Stimulated activated CD8-positive, alpha-beta memory T cell treated with anti-CD3 and anti-CD28 coated beads, Interleukin-4, amount 100 ng/mL, for 1 hour (primary cell): ENCODE measurements at places on chromosomes 12 and 14.
A peak's percentile ranks its signal among the peaks of the same experiment; 100 is the strongest.

DNA sequence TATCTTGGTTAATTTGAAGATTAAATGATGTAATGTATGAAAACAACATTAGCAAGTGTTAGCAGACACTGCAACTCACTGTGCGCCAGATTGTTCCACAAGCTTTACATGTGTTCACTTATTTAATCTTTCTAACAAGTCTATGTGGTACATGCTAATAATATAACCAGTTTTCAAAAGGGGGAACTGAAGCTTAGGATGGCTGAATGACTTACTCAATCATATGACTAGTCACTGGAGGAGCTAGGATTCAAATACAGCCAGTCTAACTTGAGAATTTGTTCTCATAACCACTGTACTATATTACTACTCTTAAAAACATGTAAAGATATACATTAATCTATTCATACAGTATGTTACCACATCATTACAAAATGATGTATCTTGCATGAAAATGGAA lies 60.5 kb upstream of the LRIG3 start:
- DNase-seq = no peak

DNA sequence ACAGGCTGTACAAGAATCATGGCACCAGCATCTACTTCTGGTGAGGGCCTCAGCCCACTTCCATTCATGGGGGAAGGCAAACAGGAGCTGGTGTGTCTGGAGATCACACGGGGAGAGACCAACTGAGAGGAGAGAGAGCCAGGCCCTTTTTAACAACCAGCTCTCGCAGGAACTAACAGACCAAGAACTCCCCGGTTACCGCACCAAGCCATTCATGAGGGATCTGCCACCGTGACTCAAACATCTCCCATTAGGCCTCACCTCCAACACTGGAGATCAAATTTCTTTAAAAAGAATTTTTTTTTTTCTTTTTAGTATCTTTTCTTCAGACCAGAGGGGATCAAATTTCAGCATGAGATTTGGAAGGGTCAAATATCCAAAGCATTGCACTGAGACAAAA lies 16.7 kb upstream of the AQP2 start:
- no peak for DNase-seq

DNA sequence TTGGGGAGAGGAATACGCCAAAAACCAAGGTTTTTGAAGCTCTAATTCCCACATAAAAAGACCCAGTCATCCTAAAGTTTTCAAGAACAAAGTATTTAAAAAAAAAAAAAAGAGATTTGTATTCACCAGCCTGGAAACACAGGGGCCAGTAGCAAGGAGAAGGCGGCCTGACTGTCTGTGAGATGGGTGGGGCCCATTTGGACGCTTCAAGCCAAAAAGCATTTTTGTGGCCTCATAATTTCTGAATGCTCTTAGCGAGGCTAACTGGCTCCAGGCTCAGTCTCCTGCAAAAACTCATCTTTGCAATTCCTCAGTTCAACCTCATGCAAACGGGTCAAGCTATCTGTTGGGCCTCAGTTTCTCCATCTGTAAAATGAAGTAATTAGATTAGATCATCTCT lies 514.1 kb downstream of the MED13L start:
- DNase-seq = no peak

DNA sequence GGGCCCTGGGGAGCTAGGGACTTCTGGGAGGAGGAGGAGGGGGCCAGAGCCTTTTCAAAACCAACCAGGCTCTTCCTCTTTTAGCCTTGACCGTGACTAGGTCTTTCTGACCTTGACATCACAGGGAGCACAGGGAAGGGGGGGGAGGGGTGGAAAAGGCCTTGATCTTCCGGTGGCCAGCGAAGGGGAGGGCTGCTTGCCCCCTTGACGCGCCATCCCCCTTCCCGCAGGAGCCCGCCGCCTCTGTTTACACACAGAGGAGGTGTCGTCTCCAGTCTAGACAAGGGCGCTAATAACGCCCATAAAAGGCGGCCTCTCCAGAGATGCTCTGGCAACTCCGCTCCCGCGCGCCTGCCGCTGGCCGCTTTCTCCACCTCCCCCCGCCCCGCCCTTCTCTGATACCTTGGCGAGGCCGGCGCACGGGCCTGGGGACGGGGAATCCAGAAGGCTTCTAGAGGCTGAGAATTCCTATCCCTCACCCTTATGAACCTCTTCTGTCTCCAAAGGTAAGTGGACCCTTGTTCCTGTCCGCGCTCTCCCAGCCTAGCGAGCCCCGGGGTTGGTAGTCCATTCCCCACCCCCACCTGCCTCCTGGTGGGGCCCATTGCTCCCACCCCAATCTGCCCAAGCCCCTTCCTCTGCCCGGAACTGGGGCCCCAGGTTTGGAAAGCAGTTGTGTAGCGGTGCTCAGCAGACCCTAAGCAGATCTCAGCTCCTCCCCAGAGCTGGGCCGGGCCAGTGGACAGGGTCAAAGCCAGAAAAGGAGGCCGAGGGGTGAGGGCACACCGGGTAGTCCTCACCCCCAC lies 4.9 kb upstream of the HOXC12 start:
- DNase-seq = no peak

DNA sequence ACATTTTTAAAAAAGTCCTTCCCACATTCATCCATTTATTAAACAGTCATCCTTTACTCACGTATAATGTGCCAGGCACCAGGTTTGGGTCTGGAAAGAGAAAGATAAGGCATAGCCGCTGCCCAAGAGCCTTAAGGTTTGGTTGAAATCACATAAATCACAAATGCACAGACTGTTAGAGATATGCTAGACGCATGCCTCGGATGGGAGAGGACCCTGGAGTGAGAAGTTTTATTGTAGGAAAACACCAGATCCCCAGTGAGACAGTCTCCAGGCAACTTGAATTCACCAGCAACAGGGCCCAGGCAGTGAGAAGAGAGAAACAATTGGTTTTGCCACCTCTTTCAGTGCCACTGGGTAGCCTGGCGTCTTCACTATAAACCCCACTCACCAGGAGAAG lies 305.9 kb upstream of the AMIGO2 start:
- DNase-seq = no peak

DNA sequence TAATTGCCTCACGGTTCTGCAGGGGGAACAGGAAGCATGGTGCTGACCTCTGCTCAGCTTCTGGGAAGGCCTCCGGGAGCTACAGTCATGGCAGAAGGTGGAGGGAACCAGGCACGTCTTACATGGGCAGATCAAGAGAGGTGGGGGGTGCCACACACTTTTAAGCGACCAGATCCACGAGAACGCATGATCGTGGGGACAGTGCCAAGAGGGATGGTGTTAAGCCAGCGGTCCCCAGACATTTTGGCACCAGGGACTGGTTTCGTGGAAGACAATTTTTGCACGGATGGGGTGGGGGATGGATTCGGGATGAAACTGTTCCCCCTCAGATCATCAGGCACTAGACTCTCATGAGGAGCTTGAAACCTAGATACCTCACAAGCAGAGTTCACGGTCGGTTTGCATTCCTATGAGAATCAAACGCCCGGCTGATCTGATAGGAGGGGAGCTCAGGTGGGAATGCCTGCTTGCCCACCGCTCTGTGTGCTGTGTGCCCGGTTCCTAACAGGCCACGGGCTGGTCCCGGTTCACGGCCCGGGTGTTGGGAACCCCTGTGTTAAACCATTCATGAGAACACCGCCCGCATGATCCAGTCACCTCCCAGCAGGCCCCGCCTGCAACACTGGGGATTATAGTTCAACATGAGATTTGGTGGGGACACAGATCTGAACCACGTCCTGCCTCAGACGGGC lies 96.9 kb downstream of the ADGRD1 start:
- no peak for DNase-seq

DNA sequence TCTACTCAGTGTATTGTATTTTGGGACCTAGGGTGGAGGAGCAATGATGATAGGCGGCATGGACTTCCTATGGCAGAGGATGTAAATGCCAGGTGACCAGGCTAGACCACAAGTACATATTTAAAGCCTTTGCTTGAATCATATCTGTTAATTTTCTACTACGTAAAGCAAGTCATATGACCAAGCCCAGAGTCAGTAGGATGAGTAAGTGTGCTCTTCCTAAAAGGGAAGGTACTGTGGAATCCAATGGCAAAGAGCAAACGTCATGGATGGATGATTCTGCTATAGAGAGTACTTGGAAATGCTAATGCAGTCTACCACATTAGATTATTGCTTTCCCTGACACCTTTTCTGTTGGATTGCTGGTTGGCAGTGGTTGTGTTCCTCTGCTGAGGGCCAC lies 16.8 kb downstream of the GPATCH2L start:
- DNase-seq = no peak

- no peak for DNase-seq
Observed at GRCh38 chr14:56491299-56492285, 88.0 kb upstream of the TMEM260 start.

DNA sequence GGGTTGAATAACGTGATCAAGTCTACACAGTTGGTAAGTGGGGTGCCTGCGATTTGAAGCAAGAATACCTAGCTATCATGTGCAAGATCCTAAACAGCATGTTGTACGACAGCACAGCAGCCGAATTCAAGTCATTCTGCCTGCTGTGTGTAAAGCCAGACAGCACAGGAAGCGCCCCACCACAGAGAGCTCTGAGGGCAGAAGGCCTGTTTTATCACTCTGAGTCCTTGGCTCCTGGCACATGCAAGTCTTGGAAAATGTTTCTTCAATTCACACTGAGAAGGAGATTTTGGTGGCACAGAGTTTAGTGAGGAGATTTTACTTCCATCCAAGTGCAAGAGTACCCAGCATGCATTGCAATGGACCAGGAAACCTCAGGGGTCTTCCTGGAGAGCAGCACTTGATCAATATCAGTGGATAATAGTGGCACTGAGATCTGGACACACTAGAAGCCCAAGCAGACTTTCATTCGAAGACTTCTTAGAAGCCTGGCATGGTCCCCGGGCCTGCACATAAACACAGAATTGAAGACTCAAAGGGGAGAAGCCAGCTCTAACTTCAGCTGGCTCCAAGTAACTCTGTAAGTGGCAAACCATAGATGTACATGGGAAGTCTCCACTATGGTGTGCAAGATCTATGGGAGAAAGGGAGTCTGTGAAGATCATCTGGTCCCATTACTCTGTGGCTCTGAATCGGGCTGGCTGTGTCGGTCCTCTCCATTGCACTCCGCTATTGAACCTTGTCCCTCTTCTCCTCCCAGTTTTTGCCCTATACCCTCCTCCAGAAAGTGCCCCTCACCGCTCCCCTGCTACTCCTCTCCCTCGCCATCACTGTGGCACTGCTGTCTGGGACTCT lies 1.5 kb upstream of the KRT1 start:
- peak; percentile 31 for DNase-seq

- DNase-seq = no peak
Observed at GRCh38 chr14:68426661-68427549, 366.0 kb downstream of the ZFP36L1 start.

- no peak for DNase-seq
Observed at GRCh38 chr12:22539055-22539454, 5.3 kb downstream of the C2CD5 start.

DNA sequence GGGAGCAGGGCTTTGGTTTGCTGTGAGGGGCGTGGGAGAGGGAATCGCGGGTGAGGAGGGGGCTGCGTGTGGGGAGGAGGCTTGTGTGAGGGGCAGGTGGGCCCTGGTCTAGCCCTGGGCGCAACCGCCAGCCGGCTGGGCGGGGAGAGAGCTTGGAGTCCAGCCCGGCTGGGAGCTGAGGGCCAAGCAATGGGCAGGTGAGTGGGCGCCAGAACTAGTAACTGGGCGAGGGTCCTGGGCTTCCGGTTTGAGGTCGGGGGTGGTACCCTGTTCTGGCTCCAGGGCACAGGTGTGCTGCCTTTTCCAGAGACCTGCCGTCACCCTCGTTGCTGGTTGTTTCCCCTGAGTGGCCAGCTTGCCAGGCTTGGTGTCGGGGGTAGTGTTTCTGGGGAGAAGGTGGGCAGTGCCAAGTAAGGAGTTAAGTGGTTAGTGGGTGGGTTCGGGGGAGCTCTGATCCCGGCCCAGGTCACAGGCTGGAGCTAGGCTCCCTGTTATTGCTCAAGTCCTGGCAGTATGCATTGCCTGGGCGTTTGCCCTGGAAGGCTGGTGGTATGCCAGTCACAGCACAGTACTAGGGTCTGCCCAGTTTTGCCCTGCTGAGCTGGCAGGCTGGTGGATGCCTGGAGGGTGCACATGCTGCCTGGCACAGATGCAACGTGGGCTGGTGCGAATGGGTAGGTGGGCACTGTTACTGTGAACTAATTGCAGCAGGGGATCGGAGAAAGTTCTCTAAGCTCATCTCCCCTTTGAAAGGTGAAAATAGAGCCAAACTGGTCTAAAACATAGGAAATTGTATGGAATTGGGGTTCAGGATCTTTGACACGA lies 683 bp downstream of the CIPC start:
- no peak for DNase-seq

DNA sequence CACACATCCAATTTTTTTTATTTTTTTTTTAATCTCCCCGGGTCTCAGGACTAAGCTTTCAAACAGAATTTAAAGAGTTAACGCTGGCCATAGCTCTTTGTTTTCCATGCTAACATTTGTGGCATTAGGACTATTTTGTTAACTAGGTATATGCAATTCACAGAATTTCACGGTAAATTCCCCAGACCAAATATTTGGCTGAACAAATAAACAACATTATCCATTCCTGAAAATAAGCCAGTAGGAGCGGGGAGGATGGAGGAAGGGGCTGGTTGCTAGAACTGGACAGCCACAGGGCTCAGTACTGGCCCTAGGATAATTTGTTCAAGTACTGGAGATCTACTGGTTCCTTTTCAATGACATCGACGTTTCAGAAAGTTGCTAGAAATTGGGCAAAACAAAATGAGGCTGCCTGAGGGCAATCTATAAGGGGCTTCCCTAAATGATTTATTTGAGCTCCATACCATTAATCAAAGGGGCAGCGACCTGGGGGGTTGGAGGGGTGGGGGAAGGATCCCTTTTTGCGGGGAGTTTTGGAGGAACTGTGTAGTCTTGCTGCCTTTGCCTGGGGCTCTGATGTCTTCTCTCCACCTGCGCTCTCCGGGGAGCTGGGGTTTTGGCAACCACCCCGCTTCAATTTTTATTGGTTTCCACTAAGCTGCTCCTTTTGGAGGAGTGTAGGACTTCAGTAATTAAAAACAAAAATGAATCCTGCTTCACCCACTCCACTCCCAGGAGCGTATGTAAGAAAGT lies 9.0 kb downstream of the BMP4 start:
- no peak for DNase-seq

GRCh38 chr12:71935594-71935993 lies 3.1 kb upstream of the TPH2 start:
- DNase-seq = no peak

DNA sequence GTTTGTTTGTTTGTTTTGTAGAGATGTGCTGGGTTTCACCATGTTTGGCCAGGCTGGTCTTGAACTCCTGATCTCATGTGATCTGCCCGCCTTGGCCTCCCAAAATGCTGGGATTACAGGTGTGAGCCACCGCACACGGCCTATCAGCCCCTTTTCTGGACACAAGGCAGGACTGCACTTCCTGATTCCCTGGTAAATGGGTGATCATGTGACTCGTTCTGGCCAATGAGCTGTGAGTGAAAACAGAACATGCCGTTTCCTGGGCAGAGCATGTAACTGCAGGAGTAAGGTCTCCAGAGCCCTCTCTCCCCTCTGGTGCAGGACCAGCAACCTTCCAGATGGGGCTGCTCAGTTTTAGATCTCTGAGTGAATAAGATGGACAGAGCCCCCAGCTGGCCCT lies 92.7 kb downstream of the ITPK1 start:
- no peak for DNase-seq

GRCh38 chr12:29149691-29150281 lies 708 bp downstream of the FAR2 start:
- DNase-seq = no peak
